Naive thymus-derived CD4-positive, alpha-beta T cell (primary cell): ENCODE measurements at places on chromosomes 16 and 17. TPM values are rescaled to one million over a fixed set of nuclear protein-coding genes. Genes with fewer than 3 reads are reported as not detected.

CRYM gene
- total RNA-seq = not detected

KRTAP9-2 gene
- total RNA-seq = not detected

DNA sequence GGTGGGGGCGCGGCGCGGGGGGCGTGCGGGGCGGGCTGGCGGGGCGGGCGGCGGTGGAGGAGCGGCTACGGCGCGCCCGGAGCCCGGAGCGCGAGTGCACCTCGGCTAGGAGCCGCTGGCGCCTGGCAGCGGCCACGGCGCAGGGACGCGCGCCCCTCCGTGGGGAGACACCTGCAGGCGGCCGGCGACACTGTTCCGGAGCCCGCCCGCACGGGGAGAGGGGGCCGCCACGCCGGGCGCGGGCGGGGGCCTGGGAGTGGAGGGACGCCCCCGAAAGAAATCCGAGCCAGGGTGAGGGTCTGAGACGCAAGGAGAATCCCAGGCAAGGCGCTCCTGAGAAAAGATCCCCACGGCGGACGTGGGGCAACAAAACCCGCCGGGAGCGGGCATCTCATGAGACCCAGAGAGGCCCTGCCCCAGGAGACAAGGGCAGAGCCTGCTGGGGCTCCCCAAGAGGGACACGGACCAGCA, at the start of gene GSG1L:
GSG1L (minus strand) TSS at position 124 of the 471 bp plus-strand sequence. CDS start 290 bp downstream, outside the sequence.
- no peaks in the 10 kb centered on the region for H3K36me3 ChIP-seq
- no peak within 1 kb of the TSS for H3K4me3 ChIP-seq
- no peak within 1 kb of the TSS for H3K27ac ChIP-seq
- H3K27me3 ChIP-seq = no peaks in the 10 kb centered on the region
- no peak for DNase-seq

DNA sequence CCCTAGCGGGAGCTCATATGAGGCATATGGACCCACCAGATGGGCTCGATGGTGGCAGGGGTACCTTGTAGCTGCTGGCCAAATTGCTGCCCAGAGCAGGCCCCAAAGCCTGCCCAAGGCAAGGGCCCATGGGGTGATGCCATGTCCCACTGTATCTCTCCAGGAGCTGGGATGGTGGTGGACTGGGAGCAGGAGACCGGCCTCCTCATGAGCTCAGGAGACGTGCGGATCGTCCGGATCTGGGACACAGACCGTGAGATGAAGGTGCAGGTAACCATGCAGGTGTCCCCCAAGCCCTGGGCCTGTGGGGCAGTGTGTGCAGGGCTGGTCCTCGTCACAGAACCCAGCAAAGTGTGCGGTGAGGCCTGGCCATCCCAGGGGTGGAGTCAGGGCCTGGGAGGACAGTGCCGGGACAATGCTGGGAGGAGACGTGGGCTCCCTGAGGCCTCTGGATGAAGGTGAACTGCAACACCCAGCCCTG, 34.1 kb upstream of the CHMP6 start:
- H3K36me3 ChIP-seq = no peaks in the 10 kb centered on the region
- no peak overlapping the region for H3K4me3 ChIP-seq
- H3K4me1 ChIP-seq = no peaks in the 10 kb centered on the region
- DNase-seq = no peak
- no peaks in the 10 kb centered on the region for H3K27me3 ChIP-seq

- no peaks in the 10 kb centered on the region for H3K27me3 ChIP-seq
- H3K36me3 ChIP-seq = no peaks in the 10 kb centered on the region
- DNase-seq = no peak
- no peak overlapping the region for H3K27ac ChIP-seq
- no peak overlapping the region for H3K4me3 ChIP-seq
- no peaks in the 10 kb centered on the region for H3K4me1 ChIP-seq
Measured at GRCh38 chr17:55567240-55568214, 56.3 kb upstream of the SMIM36 start.

- no peaks in the 10 kb centered on the region for H3K36me3 ChIP-seq
- no peak overlapping the region for H3K4me3 ChIP-seq
- no peak overlapping the region for H3K27ac ChIP-seq
- no peak for DNase-seq
- no peaks in the 10 kb centered on the region for H3K27me3 ChIP-seq
- H3K4me1 ChIP-seq = no peaks in the 10 kb centered on the region
Measured at GRCh38 chr16:86243571-86244154, 266.7 kb upstream of the FOXF1 start.

DNA sequence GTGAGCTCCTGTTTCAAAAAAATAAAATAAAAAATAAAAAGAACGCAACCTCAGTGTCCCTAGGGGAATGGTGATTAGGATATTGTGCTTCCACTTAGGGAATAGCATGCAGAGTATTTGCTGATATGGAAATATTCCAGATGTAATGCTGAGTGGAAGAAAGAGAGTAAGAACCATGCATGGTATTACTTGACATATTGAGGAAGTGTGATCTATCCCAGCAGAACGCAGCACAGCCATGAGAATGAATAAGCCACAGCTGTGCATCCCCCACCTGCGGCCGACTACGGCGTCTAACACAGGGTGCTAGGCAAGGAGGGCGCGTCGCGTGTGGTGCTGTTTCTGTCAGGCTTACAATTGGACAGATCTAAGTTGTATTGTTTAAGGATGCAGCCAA, 49.5 kb downstream of the FOXK2 start:
- peaks cover 86% of the 10 kb centered on the region for H3K36me3 ChIP-seq
- H3K27me3 ChIP-seq = no peaks in the 10 kb centered on the region
- no peaks in the 10 kb centered on the region for H3K4me1 ChIP-seq
- H3K27ac ChIP-seq = no peak overlapping the region

DNA sequence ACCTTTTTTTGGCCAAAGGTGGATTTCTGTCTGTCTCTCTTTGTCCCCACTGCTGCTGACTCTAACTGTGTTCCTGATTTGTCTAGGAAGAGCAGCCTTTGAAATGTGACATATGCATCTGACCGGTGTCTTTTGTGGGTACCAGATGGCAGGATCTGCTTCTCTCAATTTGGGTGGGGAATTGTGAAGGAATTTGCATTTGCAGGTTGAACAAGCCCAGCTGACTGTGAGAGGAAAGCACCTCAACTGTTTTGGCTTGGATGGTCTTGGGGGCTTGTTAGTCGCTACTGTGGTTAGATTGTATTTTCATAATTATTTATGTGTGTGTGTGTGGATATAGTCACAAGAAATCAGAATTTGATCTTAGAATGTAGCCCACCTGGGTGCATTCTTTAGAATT, 37.7 kb upstream of the LCMT1 start:
- no peak for DNase-seq
- H3K27ac ChIP-seq = no peak overlapping the region
- no peaks in the 10 kb centered on the region for H3K4me1 ChIP-seq
- no peak overlapping the region for H3K4me3 ChIP-seq
- no peaks in the 10 kb centered on the region for H3K27me3 ChIP-seq

GRCh38 chr17:64158406-64158805, 28.5 kb upstream of the ERN1 start:
- H3K27me3 ChIP-seq = no peaks in the 10 kb centered on the region
- H3K4me1 ChIP-seq = no peaks in the 10 kb centered on the region
- no peak for DNase-seq
